ENCODE measurements at places on chromosomes 1 and 21.
A peak's percentile ranks its signal among the peaks of the same experiment; 100 is the strongest.

DNA sequence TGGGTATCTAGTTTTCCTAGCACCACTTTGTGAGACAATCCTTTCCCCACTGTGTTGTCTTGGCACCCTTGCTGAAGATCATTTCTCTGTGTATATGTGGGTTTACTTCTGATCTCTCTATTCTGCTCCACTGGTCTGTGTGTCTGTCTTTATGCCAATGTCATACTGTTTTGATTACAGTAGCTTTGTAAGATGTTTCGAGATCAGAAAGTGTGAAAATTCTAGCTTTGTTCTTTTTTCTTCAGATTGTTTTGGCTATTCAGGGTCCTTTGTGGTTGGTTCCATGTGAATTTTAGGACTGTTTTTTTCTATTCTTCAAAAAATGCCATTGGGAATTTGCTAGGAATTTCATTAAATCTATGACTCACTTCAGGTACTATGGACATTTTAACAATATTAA, 116.2 kb downstream of the KIF26B start:
- DNase-seq = no peak

DNA sequence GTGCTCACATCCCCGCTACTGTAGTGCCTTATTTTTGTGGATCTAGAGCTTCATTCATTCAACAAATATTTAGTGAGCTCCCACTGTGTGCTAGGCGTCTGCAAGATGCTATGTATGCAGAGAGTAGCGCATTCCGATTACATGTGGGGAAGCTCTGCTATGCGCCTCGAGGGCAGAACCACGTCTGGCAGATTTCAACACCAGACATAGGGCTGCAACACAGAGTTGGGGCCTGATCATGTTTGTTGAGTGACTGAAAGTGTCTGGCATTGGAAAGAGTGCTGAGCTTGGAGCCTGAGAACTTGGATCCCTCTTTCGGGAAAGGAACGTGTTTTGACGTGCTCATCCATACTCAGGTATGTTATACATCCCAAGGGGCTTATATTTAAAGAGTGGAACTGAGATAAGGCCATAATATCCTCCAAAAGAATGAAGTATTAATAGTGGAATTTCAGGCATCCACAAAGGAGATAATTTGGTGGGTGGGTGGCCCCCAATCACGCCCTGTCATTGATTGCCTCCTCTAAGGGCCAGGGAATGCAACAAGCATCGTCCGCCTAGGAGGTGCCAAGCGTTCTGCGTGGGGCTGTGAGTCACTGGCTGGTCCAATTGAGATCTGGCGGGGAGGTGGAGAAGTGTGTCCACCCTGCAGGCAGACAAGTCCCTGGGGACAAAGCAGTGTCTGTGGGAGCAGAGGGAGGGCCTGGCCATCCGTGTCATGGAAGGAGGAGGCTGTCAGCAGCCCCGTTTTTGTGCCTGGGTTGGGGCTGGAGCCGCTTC, 62.8 kb upstream of the ZBTB40 start:
- no peak for DNase-seq

DNA sequence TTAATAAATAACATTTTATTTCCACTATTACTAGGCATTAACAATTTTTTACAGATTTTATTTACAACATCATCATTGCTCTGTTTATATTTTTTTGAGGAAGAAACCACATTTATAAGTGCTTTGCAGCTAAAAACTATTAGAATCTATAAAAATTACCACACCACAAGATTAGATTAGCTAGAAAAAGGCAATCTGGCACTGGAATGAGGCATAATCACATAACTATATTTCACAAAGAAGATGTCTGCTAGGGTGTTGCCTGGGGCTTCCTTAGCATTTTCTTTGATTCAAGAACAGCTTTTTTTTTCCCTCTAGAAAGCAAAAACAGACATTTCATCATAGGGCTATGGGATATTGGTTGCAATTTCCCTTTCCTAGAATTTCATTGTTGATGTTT, 2169.2 kb downstream of the MRPL39 start:
- no peak for DNase-seq

DNA sequence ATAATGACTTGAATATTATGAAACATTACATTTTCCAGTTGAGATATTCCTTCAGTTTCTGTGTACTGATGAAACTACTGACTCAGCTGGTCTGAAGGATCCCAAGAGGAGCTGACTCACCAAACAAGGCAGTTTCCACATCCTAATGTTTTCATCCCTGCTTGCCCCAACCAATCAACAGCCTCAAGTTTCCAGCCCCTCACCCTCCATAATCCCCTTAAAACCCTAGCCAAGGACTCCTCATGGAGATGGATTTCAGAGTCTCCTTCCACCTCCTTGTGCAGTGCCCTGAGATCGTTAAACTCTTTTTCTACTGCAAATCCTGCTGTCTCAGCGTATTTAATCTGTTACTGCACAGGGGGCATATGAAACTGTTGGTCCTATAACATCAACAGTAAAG, 83.1 kb upstream of the HAO2 start:
- DNase-seq = no peak

GRCh38 chr1:179313004-179313403, 19.4 kb downstream of the SOAT1 start:
- no peak for DNase-seq

DNA sequence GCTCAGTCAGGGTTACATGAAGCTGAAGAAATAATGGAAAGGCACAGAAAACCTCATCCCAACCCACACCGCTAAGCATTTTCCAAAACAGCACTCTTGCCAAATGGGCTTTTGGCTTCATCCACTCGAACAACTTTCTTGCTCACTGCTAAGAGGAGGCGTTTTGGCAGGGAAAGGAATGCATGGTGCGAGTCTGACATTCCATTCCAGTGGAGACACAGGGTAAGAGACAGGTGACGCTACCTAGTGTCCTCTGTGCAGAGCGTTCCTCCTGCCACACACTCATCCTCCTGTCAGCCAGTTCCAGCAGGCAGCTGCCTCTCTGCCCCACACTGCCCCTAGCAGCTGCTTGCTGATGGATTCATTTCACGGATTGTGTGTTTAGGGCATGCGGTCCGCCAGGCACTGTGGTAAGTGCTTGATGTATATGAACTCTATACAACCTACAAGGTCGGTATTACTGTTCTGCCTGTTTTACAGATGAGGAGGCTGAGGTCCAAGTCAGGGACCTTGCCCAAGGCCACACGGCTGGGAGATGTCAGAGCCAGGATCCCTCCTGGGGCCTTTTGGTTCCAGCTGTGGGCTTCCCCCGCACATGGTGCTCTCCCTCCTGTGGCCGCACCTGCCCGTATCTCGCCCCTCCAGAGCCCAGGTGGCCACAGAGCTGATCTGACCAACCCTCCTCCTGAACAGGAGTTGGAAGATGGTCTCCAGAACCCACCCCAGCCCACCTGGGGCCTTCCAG, 25.7 kb upstream of the BACE2 start:
- DNase-seq = no peak

DNA sequence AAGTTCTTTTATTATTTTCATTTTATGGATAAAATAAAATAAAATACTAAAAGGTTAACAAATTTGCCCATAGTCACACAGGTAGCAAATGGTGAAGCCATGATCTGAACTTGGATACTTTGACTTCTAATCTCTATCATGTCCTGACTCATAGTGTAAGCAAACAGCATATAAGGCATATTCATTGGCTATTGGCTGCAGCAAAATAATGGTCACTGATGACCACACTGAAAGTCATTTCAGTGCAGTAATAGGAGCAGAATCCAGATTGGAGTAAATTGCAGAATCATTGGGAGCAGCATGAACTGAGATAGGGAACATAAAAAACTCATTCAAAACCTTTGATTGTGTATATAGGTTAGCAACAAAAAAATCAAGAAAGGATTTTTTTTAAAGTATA, 262.9 kb downstream of the PLA2G4A start:
- DNase-seq = no peak

- no peak for DNase-seq
Observed at GRCh38 chr1:64687725-64688327, 57.0 kb upstream of the RAVER2 start.

DNA sequence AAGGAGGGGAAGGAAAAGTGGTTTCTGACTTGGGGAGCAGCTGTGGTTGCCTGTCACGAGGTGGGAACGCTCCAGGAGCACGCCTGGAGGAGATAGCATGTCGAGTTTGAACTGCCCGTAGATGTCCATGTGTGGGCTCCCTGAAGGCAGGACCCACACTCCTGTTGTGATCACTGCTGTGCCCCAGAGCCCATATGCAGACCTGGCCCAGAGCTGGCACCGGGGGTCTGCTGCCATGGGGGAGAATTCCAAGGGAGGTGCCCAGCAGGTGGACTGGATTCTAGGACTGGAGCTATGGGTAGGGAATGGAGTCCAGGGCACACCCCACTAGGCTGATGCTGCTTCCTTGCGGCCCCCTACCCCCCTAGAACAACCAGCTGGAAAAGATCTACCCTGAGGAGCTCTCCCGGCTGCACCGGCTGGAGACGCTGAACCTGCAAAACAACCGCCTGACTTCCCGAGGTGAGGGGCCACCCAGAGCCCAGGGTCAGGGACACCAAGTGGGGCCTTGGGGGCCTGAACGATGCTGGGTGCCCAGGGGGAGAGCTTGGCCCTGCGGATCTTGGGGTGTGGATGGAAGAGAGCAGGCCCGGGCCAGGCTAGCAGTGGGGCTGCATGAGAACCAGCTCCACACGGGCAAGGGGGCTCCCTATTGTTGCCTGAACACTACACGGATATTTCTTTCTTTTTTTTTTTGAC, 9.3 kb downstream of the PODN start:
- no peak for DNase-seq

GRCh38 chr1:214503553-214503952, 47.8 kb downstream of the PTPN14 start:
- no peak for DNase-seq

- DNase-seq = no peak
Observed at GRCh38 chr1:21639594-21640041, 29.5 kb downstream of the RAP1GAP start.

DNA sequence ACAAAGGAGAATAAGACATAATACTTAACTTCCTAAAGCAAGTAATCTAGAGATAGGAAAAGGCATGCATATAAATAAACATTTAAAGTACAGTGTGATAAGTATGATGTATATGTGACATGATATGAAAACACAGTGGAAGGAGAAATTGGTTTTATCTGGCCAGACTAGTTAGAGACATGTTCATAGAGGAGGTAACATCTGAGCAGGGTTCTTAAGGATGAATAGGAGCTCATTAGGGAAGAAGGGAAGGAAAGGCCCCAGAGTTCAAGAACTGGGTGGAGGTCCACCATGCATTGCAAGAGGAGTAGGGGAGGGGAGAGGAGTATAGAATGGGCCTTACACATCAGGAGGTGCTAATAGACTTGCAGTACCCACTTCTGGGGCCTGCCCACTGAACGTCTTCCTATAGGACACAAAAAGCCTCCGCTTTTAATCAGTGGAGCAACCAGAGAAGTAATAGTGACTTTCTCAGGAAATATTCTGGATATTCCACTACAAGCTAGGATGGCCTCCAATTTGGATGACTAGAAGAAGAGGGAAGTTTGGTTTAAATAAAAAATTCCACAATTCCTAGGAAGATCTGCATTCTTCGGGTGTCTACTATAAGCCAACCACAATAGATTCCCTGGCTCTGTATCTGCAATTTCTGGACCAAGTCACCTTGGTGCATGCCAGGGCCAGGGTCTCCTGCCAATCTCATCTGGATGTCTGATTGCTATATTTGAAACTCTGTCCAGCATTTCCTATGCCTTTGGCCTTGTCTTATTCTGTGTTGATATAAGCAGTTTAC, 41.9 kb downstream of the NGF start:
- DNase-seq = no peak

GRCh38 chr1:180946541-180947498, 34.1 kb downstream of the KIAA1614 start:
- no peak for DNase-seq

- no peak for DNase-seq
Observed at GRCh38 chr1:86502721-86503405, 34.1 kb downstream of the CLCA1 start.

- peak; percentile 41 for DNase-seq
Observed at GRCh38 chr1:207389728-207390464, 64.2 kb upstream of the CR2 start.

DNA sequence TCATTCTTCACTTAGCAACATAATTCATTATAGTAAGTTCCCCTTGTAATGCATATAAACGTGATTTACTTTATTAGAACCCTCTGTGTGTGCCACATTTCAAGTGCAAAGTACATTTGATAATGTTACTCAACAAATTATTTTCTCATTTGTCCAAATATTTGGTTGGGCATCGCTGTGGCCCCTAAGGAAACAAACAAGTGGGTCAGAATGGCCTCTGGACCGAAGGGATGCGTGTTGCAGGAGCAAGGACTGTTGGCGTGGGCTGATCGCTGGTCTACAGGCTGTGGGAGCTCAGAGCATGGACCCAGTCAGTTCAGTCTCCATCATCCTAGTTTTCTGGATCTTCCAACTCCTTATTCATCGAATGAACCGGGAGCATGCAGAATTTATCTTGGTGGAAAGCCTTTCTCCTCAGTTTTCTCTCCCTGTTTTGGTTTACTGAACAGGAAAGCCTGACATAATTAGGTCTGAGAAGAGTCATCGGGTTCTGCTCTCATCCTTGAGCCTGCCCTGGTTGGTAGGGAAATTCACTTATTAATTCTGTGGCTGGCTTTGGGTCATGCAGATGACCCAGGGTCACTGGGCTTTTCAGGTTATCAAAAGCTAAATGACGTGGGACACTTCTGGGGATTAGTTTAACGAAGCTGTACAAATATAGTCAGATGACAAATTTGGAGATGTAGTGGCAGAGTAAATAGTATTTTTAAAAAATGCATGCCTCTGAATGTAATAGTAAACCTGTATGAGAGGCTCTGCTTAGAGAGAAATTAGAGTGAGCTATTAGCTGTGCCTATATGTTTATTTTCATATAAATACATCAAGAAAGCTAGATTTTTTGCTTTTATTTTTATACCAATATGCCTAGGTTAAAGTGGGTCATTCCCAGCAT, 200.2 kb downstream of the SDCCAG8 start:
- no peak for DNase-seq

Data from NCI-H460 (cell line).